ENCODE measurements at places on chromosomes 1 and 21. TPM values are rescaled to one million over a fixed set of nuclear protein-coding genes. Genes with fewer than 3 reads are reported as not detected.

GRCh38 chr21:40146216-40146837 lies 279.1 kb downstream of the PCP4 start:
- H3K27me3 ChIP-seq = no peaks in the 10 kb centered on the region
- no peak overlapping the region for H3K27ac ChIP-seq
- no peaks in the 10 kb centered on the region for H3K4me1 ChIP-seq
- no peak overlapping the region for H3K4me3 ChIP-seq
- DNase-seq = no peak

GRCh38 chr1:105632342-105633196 lies 1423.9 kb upstream of the PRMT6 start:
- H3K27ac ChIP-seq = no peak overlapping the region
- H3K27me3 ChIP-seq = no peaks in the 10 kb centered on the region
- no peaks in the 10 kb centered on the region for H3K36me3 ChIP-seq
- DNase-seq = no peak

GRCh38 chr1:170174395-170174794 lies 28.6 kb downstream of the NTMT2 start:
- H3K4me1 ChIP-seq = no peaks in the 10 kb centered on the region
- no peaks in the 10 kb centered on the region for H3K27me3 ChIP-seq
- H3K27ac ChIP-seq = no peak overlapping the region
- H3K4me3 ChIP-seq = no peak overlapping the region
- no peaks in the 10 kb centered on the region for H3K36me3 ChIP-seq

- peaks cover 82% of the 10 kb centered on the region for H3K36me3 ChIP-seq
- peak; percentile 56 for DNase-seq
- H3K4me3 ChIP-seq = peak overlapping the region; percentile 83
- no peaks in the 10 kb centered on the region for H3K27me3 ChIP-seq
- peaks cover 79% of the 10 kb centered on the region for H3K4me1 ChIP-seq
These were observed 8.5 kb downstream of the CD2 start for GRCh38 chr1:116762781-116763115.

- H3K27me3 ChIP-seq = peaks cover 25% of the 10 kb centered on the region
- no peak overlapping the region for H3K4me3 ChIP-seq
- no peaks in the 10 kb centered on the region for H3K4me1 ChIP-seq
These were observed 110.7 kb downstream of the SIPA1L2 start for GRCh38 chr1:232519186-232519585.

- peaks cover 3% of the 10 kb centered on the region for H3K4me1 ChIP-seq
- H3K36me3 ChIP-seq = peaks cover 3% of the 10 kb centered on the region
- H3K27me3 ChIP-seq = peaks cover 1% of the 10 kb centered on the region
- no peak overlapping the region for H3K4me3 ChIP-seq
- DNase-seq = peak; percentile 38
These were observed 37.7 kb upstream of the KCNJ15 start for GRCh38 chr21:38219049-38219628.

- no peak for DNase-seq
- H3K27ac ChIP-seq = no peak overlapping the region
- peaks cover 21% of the 10 kb centered on the region for H3K27me3 ChIP-seq
- H3K4me1 ChIP-seq = no peaks in the 10 kb centered on the region
- no peak overlapping the region for H3K4me3 ChIP-seq
- H3K36me3 ChIP-seq = no peaks in the 10 kb centered on the region
These were observed 120.5 kb downstream of the LACTBL1 start for GRCh38 chr1:22852144-22852655.

DNA sequence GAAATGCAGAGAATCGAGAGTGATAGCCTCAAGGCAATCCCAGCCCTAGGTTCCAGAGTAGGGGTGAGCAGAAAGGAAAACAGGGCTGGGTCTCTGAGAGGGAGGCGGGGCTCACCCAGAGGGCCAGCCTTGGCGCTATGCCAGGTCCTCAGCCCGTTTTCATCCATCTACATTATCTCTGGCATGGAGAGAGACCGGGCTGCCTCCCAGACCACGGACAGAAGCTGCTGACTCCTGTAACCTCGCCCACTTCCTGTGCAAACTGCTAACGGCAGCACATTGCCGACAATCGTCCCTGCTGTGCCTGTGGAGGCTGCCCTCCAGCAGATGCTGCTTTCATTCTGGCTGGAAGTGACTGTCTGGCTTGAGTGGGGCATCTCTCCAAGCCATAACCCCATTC lies 569.1 kb downstream of the NPHP4 start:
- peak; percentile 50 for DNase-seq
- H3K27me3 ChIP-seq = peaks cover 31% of the 10 kb centered on the region
- no peaks in the 10 kb centered on the region for H3K36me3 ChIP-seq
- H3K4me1 ChIP-seq = peaks cover 15% of the 10 kb centered on the region

- H3K27me3 ChIP-seq = peaks cover 3% of the 10 kb centered on the region
- no peak overlapping the region for H3K4me3 ChIP-seq
- H3K4me1 ChIP-seq = no peaks in the 10 kb centered on the region
- H3K27ac ChIP-seq = no peak overlapping the region
- no peaks in the 10 kb centered on the region for H3K36me3 ChIP-seq
These were observed 235.9 kb downstream of the TPR start for GRCh38 chr1:186139115-186139514.

DNA sequence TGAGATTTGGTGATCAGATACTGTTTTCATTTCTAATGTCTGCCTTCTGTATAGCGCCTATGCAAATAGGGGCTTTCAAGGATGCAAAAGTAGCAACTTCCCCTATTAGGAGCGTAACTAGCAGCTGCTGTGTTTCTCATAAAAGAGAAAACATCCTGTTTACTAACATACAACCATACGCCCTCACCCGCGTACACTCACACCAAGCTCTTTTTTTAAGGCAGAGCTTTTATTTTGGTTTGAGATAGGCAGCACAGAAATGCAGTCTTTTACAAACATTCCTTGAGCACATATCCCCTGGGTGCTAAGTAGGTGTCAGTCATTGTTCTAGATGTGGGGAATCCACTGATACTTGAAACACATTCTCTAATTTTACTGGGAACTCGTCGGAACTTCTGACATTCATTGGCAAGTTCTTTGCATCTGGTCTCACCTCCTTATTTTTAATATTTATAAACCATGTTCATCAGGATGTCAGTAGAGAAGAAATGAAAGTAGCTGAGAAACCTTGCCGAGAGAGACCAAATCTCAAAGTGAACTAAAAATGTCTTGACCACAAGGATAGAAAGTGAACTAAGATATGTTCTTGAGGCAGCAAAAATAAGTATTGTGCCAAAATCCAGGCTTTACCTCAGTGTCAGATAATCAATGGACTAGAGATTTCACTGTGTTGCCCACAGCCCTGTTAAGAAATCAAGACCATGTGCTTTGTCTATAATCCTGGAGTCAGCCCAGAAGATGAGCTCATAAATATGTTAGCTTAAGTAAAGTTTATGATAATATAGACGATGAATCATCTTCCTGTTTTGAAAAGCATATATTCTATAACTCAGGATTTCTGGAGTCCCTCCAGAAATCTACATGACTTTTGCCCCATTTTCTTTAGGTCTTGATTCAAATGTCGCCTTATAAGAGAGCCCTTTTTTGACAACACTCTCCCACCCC lies 350.9 kb downstream of the ST6GALNAC3 start:
- no peaks in the 10 kb centered on the region for H3K4me1 ChIP-seq
- DNase-seq = no peak
- peaks cover 2% of the 10 kb centered on the region for H3K36me3 ChIP-seq

DNA sequence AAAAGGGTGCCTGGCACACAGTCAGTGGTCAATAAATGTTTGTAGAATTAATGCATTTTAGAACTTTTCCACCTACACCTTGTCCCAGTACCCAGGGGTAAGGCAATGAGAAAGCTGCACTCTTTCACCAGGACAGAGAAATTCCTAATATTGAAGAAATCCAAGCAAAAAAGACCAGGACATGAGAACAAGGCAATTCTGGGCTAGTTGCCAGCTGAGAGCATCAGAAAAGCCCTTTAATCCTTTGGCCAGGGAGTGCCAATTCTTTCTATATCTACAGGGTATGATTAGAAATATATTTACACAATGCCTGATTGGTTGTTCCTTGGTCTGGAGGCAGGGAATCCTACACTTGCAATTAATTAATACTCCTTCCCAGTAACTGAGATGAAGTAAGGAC lies 492.4 kb upstream of the NFIA start:
- H3K27ac ChIP-seq = no peak overlapping the region
- DNase-seq = no peak
- no peaks in the 10 kb centered on the region for H3K27me3 ChIP-seq
- H3K4me3 ChIP-seq = no peak overlapping the region

DNA sequence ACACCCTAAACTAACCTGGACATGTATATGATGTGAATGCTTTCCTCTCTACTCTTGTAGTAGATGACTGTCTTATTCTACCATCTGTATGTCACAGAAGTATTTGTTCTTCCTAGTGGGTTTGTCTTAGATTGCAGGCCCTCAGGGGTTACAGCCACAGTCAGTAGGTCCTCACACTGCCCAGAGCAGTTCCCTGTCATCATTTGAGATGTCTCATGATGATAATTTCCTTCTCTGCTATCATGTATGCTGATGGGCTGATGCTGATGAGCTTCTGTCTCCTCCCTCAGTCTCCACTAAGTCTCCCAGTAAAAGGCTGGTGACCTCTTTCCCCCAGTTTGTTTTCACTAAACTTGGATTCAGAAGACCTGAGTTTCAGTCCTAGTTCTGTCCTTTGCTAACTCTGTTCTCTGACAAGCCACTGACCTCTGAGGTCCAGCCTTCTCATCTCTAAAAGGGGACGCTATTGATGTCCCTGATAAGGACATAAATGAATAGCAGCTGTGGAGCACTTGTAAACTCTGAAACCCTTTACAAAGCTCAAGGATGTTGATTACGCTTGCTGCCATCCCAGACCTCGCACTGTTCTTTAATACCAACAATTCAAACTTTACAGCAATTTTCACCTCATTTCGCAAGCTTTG lies 3.1 kb upstream of the ETV3 start:
- peaks cover 3% of the 10 kb centered on the region for H3K27me3 ChIP-seq
- no peak for DNase-seq
- H3K36me3 ChIP-seq = peaks cover 8% of the 10 kb centered on the region
- H3K27ac ChIP-seq = no peak overlapping the region
- H3K4me3 ChIP-seq = no peak overlapping the region

DNA sequence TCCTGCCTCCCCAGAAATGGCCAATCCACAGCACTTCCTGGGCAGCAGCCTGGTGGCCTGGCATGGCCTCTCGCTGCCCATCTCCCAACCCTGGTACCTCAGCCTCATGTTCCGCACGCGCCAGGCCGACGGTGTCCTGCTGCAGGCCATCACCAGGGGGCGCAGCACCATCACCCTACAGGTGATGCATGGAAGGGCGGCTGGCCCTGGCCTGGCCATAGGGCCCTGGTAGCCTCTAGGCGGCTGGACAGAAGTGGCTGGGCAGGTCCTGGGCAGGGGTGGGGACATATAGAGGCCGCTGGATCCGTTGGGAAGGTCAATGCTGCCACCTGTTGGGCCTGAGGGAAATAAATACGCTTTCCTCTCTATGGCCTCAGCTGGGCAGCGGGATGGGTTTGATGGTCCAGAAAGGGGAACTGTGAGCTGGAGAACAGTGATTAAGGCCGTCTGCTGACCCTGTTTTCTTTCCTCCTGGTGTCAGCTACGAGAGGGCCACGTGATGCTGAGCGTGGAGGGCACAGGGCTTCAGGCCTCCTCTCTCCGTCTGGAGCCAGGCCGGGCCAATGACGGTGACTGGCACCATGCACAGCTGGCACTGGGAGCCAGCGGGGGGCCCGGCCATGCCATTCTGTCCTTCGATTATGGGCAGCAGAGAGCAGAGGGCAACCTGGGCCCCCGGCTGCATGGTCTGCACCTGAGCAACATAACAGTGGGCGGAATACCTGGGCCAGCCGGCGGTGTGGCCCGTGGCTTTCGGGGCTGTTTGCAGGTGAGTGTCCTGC lies 14.4 kb downstream of the CELSR2 start:
- H3K27me3 ChIP-seq = no peaks in the 10 kb centered on the region
- no peaks in the 10 kb centered on the region for H3K36me3 ChIP-seq
- H3K4me3 ChIP-seq = no peak overlapping the region
- peak; percentile 89 for DNase-seq
- H3K4me1 ChIP-seq = peaks cover 2% of the 10 kb centered on the region

DNA sequence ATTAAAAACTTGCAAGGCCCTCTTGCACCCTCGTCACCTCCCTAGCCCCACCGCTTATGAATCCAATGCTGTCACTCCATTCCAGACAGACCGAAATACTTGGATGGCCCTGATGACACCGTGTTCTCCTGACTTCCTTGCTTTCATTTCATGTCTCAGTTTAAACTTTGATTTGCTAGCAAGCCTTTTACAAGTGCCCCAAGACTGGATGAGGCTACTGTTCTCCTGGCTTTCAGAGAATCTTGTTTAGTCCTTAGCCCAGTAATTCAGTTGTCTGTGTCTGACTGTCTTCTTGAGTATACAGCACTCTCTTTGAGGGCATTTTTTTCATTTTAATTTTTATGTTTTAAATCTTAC lies 824 bp upstream of the IFI44L start:
- DNase-seq = no peak
- H3K27me3 ChIP-seq = peaks cover 5% of the 10 kb centered on the region
- H3K27ac ChIP-seq = peak overlapping the region; percentile 95
- H3K4me1 ChIP-seq = peaks cover 32% of the 10 kb centered on the region
- peaks cover 33% of the 10 kb centered on the region for H3K36me3 ChIP-seq

DNA sequence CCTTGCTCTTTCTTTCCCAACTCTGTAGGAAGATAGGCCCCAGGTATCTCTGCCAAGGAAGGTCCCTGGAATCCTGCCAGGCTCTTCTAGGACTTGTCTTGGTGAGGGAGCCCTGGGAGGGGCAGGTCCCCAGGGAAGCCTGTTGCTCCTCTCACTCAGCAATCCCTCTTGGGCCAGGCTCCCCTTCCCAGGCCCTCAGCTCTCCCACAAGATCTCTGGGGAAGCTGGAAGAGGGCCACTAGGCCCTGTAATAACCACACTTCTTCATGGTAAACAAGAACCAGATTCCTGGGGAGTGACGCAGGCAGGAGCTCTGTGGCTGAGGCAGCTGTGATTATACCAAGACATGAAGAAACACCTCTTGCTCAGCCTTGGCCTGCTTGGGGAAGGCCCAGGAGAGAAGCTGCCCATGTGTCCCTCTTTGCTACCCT lies 9.9 kb upstream of the MAPKAPK2 start:
- H3K4me3 ChIP-seq = no peak overlapping the region
- H3K27me3 ChIP-seq = peaks cover 6% of the 10 kb centered on the region
- no peak overlapping the region for H3K27ac ChIP-seq
- no peak for DNase-seq
- H3K36me3 ChIP-seq = no peaks in the 10 kb centered on the region

GRCh38 chr21:15849927-15850326 lies 120.1 kb downstream of the USP25 start:
- H3K27me3 ChIP-seq = no peaks in the 10 kb centered on the region
- no peak overlapping the region for H3K27ac ChIP-seq
- DNase-seq = no peak
- H3K4me3 ChIP-seq = no peak overlapping the region
- H3K36me3 ChIP-seq = peaks cover 9% of the 10 kb centered on the region

DNA sequence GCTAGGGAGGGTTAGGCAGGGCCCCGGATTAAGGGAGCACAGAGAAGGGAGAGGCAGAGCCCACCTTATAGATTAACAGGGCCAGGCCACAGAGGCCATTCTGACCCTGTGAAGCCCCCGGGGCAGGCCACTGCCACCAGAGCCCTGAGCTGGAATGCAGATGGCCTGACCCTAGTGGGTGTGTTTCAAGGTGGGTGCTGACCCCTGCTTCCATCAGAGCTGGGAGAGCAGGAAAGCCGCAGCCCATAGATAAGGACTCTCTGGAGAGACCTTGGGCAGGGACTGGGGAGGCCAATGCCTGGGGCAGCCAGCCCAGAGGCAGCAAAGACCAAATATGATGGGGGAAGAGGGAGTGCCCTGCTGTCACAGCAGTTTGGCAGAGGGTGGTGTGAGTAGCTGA lies 35.9 kb downstream of the NCMAP start:
- no peak for DNase-seq
- no peak overlapping the region for H3K4me3 ChIP-seq
- peaks cover 10% of the 10 kb centered on the region for H3K27me3 ChIP-seq

Gene SMIM12
- total RNA-seq = 51.9 TPM

Gene LIN28A
- not detected for total RNA-seq

Gene POU3F1
- total RNA-seq = 0.88 TPM

Gene LRRC38
- not detected for total RNA-seq

Gene PROK1
- not detected for total RNA-seq

Gene CADM3
- not detected for total RNA-seq

Gene LCE2C
- not detected for total RNA-seq
